ENCODE measurements at places on chromosomes 12 and 14.

- no peak for DNase-seq
Observed at GRCh38 chr12:27772328-27773049, 7.5 kb upstream of the KLHL42 start.

GRCh38 chr12:53336181-53336681 is at the start of gene SP7:
TSS of gene SP7 (minus strand) at chr12:53336354. CDS start at chr12:53335646, 708 bp downstream.
- no peak for DNase-seq

DNA sequence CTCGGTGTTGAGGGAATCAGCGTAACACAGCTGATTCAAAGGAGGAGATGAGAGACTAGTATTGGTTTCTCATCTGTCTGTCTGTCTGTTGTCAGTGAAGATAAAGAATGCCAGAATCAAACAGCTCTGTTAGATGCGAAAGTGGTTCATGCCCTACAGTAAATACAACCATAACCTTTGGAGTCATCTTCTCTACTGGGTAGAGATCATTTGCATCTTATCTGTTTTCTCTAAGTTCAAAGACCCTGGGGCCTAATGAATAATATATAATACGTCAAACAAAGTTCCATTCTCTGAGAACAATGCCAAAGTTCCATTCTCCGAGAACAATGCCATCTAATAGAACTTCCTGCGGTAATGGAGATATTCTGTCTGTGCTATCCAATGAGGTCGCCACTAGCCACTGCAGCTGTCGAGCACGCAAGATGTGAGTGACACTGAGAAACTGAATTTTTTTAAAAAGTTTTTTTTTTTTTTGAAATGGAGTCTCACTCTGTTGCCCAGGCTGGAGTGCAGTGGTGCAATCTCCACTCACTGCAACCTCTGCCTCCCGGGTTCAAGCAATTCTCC is 6.6 kb downstream of the IL31 start:
- DNase-seq: no peak

DNA sequence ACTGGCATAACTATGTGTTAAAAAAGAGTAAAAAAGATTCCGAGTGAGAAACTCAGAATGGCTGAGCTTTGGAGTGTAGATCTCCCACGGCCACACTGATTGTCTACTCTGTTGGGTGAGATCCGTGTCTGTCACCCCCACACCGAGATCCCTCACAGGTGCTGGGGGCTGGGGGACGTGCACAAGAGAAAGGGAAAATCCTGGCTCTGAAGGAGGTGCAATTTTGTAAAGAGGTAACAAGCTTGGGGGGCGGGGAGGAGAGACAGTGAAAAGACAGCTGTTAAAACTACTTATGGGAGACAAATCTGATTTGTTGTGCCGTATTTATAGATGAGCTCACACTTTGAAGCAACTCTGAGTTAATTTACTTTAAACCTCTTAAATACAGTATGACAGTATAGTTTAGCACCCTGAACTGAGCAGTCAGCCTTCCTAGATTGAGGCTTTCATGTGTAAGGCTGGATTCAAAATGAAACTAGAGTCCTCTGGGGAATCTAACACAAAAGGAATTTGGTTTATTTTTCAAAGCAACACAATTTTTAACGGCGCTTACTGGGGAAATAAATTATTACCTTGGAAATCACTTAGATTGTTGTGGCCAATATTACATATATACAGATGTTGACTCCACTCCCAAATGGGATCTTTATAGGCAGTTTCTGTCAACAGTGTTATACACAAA is 167.4 kb upstream of the RGS6 start:
- DNase-seq: no peak

DNA sequence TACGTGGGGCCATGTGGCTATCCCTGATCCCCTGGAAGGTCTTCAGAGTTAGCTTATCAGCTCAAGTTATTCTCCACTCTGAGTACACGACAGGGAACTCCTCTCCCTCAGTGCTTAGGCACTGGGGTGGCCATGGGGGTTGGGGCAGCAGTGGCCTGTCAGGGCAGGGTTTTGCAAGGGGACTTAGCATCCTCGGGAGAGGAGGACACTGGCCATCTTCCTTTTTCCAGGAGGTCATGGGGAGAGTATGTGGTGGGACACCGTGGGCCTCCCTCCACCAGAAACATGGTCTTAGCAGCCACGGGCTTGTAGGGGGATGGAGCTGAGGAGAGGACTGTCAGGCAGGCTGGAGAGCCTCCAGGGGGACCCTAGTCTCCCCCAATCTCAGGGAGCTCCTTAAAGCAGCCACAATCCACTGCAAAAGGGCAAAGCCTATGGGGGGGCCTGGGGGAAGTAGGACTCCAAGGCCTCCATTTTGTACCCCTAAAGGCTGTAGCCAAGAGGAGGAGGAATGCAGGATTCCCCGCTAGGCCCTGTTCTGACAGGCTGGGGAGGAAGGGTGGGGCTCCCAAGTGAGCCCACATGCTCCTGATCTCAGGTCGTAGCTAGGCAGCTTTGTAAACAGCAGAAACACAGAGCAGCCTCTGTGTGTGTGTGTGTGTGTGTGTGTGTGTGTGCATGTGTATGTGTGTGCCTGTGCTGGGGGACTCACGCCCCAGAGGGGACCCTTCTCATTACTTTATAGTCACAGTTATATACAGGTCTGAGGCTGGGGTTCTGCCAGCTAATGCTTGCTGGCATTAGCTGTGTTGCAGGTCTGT is 36.6 kb downstream of the KRT80 start:
- DNase-seq: no peak
